ENCODE measurements at places on chromosomes 11 and 22.

DNA sequence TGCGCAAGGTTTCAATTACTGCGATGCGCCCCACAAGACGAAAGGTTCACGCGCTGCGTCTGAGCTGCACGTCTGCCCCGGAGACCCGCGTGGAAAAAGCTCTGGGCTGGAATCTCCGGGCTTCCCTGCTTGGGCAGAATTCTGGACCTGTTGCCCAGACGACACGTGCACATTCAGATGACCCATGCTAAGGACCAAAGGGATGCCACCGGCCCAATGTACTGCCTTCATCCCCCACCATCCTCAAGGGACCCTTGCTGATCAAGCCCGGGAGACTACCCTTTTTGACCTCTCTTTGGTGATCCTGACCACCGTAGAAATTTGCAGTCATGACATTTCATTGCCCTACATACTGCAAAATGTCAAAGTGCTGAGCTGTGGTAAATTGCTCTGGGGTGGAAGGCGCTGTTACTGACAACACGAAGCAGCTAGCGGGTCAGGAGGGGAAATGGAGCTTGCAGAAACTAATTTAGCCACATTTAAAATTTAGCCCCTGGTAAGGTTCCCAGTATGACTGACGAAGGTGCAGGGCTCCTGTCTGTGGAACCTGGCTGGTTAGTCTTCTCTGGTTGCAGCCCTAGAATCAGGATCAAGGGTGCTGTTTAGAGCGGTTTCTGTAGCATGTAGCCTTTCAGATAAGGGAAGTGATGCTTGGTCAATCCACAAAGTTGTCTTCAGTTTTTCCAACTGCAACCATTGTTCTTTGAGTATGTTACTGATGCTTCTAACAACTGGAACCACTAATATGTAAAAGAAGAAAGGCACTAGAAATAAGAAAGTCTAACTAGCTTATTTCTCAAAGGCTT lies 81.9 kb downstream of the PRR5L start:
- no peak for DNase-seq

DNA sequence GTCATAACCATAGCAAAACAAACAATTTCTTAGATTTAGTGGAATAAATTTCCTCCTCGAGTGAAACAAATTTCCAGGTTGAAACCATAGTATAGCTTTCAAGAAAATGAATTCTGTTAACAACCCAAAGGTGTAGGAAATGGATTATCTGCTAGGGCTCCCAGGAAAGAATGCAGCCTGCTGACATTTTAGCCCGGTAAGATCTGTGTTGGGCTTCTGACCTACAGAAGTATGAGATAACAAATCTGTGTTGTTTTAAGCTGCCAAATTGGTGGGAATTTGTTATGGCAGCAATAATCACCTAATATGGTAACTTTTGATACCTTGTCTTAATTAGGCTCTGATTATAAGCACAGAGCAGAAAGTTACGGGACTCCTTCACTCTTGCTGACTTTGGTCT lies 32.0 kb upstream of the OR6M1 start:
- no peak for DNase-seq

- DNase-seq: no peak
Observed at GRCh38 chr11:109994907-109995306, 98.3 kb upstream of the ZC3H12C start.

GRCh38 chr11:66240781-66241136 lies 27.7 kb upstream of the RAB1B start:
- DNase-seq: no peak

- DNase-seq: no peak
Observed at GRCh38 chr11:82680252-82680651, 53.4 kb downstream of the FAM181B start.

GRCh38 chr11:110338684-110339083 lies 42.3 kb upstream of the RDX start:
- no peak for DNase-seq

DNA sequence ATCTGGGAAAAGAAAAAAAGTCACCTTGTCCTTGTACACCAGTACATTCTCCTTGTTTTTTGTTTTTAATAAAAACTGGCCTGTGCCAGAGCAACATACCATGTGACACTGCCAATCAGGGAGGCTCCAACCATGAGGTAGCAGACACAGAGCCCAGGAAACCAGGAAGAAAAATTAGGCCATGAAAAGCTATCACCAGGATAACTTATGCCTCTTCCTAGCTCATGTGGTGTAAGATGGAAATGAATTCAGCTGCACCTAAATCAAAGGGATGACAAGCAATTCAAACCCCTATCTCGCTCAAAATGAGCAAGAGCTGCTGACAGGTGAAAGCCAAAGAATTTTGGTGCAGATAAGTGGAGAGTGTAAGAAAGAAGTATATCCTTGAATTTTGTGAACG lies 7.7 kb downstream of the DRD2 start:
- no peak for DNase-seq

DNA sequence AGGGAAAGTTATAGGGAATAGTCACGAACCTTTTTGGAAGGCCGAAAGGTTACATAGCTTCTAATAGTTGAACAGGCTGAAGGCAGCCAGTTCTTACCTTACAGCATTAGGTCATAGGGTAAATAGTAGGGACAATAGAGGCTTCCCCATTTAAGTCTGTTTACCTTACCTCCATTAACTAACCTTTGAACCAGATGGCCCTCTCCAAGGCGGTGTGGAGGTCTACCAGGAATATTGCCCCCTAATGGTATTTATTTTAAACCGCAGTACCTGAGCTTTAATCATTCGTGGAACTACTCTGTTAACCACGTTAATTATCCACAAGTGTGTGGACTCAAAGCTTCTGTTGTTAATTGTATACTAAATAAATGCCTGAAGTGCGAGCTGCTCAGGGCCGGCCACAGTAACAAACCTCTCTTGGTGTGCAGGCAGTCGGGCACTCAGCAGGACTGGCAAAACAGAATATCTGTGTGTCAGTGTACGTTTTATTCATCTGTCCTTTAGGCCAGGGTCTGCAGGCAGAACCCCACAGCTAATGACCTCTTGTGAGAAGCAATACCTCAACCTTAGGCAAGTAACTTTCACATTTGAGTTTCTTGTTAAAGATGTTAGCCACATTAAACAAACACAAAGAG lies 81.7 kb downstream of the PRCP start:
- DNase-seq: no peak

DNA sequence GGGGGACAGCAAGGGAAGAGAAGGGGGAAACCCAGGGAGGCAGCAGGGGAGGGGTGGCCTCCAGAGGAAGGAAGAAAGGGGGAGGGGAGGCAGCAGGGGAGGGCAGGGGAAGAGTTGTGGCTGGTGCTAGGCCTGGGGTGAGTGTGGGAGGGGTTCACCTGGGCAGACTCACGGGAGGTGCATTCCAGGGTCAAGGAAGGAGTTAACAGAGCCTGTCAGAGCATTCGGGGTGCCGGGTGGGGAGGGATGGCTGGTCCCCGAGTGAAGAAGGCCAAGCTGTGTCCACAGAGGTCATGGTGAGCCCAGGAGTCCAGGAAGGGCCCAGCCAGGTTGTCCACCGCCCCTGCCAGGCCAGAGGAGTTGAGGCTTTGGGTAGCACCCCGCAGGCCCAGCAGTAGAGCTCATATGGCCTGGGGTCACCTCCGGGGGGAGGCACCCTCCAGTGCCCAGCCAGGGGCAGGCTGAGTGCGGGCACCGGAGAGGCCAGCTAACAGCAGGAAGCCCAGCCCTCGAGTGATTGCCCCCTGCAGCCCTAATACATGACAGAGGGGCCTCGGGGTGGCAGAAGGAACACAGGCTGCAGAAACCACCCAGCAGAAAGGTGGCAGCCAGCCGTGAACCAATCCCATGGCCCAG lies 31.1 kb upstream of the PPARA start:
- no peak for DNase-seq

Measured in memory B cell (primary cell).